ENCODE measurements at places on chromosomes 7 and 10. TPM values are rescaled to one million over a fixed set of nuclear protein-coding genes. Genes with fewer than 3 reads are reported as not detected.

PVRIG gene
- not detected for total RNA-seq

- no peaks in the 10 kb centered on the region for H3K36me3 ChIP-seq
- no peak overlapping the region for H3K4me3 ChIP-seq
- DNase-seq = no peak
- no peaks in the 10 kb centered on the region for H3K4me1 ChIP-seq
These were observed 404.1 kb upstream of the MKI67 start for GRCh38 chr10:128530301-128530700.

DNA sequence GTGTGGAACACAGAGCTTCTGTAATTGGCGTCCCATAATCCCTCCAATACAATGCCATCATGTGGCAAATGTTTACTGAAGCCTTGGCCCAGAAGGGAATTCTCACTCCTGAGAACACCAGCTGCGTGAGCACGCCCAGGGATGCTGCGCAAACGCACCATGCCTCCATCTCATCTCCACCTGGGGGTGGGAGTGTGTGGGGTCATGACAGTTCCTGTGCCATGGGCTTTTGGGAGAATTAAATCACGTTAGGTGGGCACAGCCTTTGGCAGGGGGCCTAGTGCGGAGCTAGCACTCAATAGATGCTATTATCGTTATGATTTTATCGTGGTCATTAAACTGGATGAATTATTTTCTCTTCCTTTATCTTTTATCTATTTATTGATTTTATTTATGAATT, 15.8 kb downstream of the WDFY4 start:
- no peaks in the 10 kb centered on the region for H3K27me3 ChIP-seq
- H3K4me3 ChIP-seq = no peak overlapping the region
- H3K36me3 ChIP-seq = no peaks in the 10 kb centered on the region
- no peak for DNase-seq
- H3K27ac ChIP-seq = no peak overlapping the region

DNA sequence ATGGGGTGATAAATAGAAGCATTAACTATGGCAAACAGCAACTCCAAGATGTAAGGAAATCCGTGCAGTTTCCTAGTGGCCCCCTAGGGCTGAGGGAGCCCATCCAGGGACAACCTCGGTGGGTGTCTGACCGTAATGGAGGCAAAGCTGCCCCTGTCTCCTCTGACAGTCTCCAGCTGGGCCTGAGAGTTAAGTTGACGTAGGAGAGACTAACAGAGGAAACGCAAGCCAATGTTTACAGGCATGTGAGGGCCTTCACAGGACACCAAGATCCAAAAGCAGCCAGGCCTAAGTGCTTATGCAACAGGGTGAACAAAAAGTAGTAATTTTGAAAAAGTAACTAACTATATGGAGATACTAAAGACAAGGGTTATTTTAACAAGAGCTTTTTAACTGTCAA, 330.0 kb upstream of the C7orf33 start:
- no peak overlapping the region for H3K27ac ChIP-seq
- DNase-seq = no peak
- no peaks in the 10 kb centered on the region for H3K27me3 ChIP-seq
- no peaks in the 10 kb centered on the region for H3K36me3 ChIP-seq

MRLN gene
- total RNA-seq = not detected

LIPN gene
- 0.53 TPM for total RNA-seq

LRRN3 gene
- total RNA-seq = 2.3 TPM

DNA sequence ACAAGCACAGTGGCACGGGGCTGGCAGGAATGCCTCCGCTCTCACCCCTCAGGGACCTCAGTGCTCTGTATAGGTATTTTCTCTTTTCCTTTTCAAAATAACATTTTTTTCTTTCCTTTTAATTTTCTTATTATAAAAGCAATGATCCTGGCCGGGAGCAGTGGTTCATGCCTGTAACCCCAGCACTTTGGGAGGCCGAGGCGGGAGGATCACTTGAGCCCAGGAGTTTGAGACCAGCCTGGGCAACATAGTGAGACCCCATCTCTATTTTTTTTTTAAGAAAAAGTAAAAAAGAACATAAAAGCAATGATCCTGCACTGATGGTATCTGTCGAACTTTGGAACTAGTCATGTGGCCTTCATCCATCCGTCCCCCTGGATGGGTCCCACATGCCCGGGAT, 3.2 kb downstream of the PRF1 start:
- no peak overlapping the region for H3K4me3 ChIP-seq
- H3K27me3 ChIP-seq = no peaks in the 10 kb centered on the region
- no peaks in the 10 kb centered on the region for H3K36me3 ChIP-seq
- H3K27ac ChIP-seq = no peak overlapping the region
- H3K4me1 ChIP-seq = peaks cover 8% of the 10 kb centered on the region

HACD1 gene
- total RNA-seq = 172 TPM

- no peak for DNase-seq
- no peak overlapping the region for H3K27ac ChIP-seq
- no peaks in the 10 kb centered on the region for H3K4me1 ChIP-seq
These were observed 27.1 kb upstream of the SGCE start for GRCh38 chr7:94683066-94683465.

BMPER gene
- total RNA-seq = 2.4 TPM

DNA sequence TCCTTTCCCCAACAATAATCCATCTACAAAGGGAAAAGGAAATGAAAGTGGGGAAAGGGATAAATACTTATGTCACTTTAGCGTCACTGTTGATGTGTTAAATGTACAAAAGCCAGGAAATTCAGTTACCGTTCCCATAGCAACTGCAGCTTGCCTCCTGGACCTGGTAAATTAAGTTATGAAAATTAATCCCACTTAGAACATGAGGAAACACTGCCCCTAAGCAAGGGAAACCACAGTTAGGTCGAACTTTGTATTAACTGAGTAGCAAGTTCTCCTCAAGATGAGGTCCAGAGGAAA, 338.2 kb upstream of the AOAH start:
- H3K27me3 ChIP-seq = no peaks in the 10 kb centered on the region
- H3K27ac ChIP-seq = no peak overlapping the region
- H3K36me3 ChIP-seq = no peaks in the 10 kb centered on the region
- no peak overlapping the region for H3K4me3 ChIP-seq

FFAR4 gene
- not detected for total RNA-seq

DNA sequence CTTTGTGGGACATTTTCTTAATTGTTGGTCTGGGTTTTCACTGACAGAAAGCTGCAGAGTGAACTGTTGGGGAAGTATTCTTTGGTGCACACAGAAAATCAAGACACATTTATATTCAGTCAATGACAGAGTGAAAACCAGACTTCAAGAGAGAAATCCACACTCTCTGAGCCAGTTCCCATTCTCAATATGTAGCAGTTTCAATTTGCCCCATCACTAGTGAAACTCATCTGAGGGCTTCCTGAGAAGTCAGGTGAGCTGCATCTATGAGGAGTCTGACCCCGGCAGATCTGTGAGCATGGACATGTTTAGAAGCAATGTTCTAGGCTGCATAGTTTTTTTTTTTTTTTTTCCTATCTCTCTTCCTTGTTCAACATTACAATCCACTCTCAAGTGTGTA, 163.7 kb upstream of the AHR start:
- H3K4me3 ChIP-seq = no peak overlapping the region
- DNase-seq = no peak
- peaks cover 13% of the 10 kb centered on the region for H3K4me1 ChIP-seq
- H3K27ac ChIP-seq = no peak overlapping the region

All from heart right ventricle (tissue), 16 donors.